ENCODE measurements at places on chromosomes 13 and 19.

GRCh38 chr19:3363841-3364500 lies 2.4 kb upstream of the NFIC start:
- no peak for DNase-seq

- DNase-seq = no peak
Measured at GRCh38 chr19:10780368-10780767, 55.6 kb downstream of the TMED1 start.

DNA sequence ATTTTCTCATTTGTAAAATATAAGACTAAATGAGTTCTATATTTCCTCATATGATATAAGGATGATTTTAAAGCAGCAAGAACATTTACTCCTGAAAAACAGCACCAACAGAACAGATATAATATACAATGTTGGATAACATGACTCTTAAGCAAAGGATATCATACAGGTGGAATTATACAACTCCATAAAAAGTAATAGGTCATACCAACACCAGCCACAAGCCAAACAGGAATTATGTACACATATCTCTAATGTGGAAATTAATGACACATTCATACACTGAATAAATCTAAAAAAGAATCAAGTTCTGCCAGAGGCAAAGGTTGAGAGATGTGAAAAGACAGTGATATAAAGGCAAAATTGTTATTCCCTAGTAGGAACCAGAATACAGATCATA lies 25.9 kb downstream of the INTS6 start:
- no peak for DNase-seq

- no peak for DNase-seq
Measured at GRCh38 chr19:52138278-52138982, 1.3 kb downstream of the ZNF616 start.

GRCh38 chr13:112818040-112818697 lies 128.3 kb downstream of the ATP11A start:
- no peak for DNase-seq
